NB4 (cell line): ENCODE measurements at places on chromosomes 1 and 21.

DNA sequence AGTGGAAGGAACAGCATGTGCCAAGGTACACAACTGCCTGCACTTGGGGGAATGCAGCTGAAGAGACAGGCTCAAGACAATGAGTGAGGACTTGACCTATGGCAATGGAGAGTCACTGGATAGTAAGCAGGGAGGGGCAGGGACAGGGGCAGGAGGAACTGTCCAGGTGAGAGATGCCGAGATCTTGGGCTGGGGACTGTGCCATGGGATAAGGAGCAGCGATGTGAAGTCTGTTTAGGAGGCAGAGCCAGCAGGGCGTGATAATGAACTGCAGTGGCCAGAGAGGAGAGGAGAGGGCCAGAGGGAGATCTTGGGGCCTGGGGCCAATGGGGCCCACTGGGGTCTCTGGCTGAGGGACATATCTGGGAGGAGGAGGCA, 17.8 kb upstream of the EPB41 start:
- no peak for DNase-seq

- no peak for DNase-seq
These were observed 148.6 kb downstream of the ST6GALNAC5 start for GRCh38 chr1:77015748-77016341.

DNA sequence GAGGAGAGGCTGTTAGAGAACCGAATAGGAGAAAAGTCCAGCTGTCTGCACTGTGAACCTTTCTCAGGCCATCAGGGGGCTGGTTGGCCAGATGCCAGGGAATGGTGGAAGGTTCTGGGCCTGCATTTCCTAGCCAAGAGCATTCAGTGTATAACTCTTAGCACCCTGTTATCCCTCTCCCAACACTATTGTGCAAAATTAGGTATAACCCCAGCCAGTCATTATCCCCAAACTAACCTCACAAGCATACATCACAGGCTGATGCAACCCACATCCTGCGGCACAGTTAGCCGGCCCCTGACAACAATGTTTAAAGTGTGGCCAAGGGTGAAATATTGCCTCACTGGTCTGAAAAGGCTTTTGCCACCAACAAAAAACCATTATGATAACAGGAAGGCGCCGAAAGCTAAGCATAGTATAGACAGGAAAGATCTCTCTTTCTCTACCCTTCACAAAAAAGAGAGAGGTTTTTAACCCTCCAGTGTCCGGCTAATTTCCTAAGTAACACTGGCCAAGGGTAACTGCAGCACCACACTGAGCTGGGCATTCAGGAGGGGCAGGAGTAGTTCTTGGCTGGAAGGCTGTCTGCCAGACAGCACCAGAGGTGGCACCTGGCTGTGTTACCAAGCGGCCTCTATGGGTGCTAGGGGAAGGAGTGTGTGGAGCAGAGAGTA, 77.3 kb upstream of the BCAR3 start:
- DNase-seq: peak; percentile 81

DNA sequence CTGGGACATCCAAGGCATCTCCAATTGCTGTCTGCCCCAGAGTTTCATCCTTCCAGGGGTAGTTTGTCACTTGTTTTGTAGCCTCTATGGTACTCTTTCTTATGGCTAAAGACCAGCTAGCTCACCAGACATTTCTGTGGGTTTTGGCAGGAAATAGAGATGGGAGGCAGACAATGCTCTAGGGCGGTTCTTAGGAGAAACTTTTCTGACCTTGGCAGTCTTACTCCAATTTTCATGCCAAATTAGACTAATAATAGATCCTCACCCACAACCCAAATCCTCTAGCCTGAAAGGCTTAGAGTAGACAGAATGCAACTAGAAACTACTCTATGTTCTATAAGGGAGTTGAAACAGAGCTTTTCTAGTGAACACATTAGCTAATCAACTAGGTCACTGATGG, 69.8 kb downstream of the LRIG2 start:
- DNase-seq: no peak

GRCh38 chr1:33146003-33146402, 35.8 kb downstream of the TRIM62 start:
- no peak for DNase-seq

GRCh38 chr1:229270547-229271447, at the start of gene RAB4A:
TSS of gene RAB4A (plus strand) at chr1:229271111. CDS start at chr1:229271340, 229 bp downstream.
- peak; percentile 89 for DNase-seq

DNA sequence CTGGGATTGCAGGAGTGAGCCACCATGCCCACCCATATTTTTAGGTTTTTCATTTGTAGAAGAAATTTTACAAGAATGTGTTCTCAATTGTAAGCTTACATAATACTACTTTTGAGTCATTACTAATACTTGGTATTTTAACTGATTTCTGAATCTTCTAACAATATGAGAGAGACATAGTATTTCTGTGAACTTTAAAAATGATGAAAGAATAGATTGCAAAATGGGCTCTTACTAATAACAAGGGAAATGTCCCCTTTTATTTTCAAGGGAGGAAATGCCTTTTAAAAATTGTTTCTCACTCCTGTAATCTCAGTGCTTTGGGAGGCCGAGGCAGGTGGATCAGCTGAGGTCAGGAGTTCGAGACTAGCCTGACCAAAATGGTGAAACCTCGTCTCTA, 5.9 kb downstream of the AGO3 start:
- DNase-seq: no peak

DNA sequence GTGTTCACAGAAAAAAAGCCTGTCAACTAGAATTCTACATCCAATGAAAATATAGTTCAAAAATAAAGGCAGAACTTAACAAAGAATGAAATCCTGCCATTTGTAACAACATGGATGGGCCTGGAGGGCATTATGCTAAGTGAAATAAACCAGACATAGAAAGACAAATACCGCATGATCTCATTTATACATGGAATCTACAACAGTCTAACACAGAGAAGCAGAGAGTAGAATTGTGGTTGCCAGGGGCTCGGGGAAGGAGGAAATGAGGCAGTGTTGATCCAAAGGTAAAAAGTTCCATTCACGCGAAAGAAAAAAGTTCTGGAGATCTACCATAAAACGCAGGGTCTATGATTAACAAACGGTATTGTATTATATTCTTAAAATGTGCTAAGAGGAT, 282.6 kb downstream of the MRPL39 start:
- no peak for DNase-seq

DNA sequence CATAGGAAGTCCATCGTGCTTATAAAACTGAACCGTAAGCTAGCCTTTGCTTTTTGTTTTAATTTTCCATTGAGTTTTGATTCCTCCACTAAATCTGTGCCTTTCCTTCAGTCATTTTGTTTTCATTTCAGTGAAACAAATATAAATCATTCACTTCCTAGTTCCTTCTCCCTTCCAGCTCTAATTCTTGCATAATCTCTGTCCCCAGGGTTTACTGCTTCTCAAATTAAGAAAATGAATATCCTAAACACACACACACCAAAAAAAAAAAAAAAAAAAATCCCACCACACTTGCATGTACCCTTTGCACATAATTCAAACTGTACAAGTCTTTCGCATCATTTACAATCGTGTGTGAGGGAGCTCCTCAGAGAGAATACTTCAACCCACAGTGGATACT, 6.8 kb downstream of the KCNH1 start:
- DNase-seq: no peak
